Activated naive CD4-positive, alpha-beta T cell (primary cell): ENCODE measurements at places on chromosomes 1 and 21.
A peak's percentile ranks its signal among the peaks of the same experiment; 100 is the strongest.

DNA sequence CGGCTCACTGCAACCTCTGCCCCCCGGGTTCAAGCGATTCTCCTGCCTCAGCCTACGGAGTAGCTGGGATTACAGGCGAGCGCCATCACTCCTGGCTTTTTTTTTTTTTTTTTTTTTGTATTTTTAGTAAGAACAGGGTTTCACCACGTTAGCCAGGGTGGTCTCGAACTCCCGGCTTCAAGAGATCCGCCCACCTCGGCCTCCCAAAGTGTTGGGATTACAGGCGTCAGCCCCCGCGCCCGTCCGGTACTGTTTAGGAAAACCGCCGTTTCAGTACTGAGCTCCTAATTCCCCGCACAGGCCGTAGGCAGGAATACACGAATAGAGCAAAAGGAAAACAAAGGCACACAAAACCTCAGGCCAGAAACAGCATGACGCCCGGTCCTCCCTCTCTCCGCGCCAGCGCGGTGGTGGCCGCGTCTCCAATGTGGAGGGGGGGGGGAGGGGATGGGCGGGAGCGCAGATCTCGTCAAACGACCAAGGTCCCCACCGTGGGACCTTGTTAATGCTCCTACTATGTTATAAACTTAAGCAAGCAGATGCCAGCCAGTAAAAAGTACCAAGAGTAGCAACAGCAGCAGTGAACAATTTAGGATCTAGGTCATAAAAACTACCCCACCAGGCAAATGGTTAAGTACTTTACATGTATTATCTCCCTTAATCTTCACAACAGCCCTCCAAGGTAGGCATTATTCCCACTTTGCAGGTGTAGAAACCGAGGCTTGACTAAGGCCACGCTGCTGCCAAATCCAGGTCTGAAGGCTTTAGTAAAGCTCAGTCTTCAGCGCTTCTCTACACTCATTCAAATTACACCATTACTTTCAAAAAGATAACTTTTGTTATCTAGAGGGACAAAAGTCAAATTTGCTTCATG is 648 bp upstream of the ADAR start:
- DNase-seq, result peak; percentile 27

- no peak for DNase-seq
Measured at GRCh38 chr1:1178794-1179331, 5.2 kb downstream of the TTLL10 start.

DNA sequence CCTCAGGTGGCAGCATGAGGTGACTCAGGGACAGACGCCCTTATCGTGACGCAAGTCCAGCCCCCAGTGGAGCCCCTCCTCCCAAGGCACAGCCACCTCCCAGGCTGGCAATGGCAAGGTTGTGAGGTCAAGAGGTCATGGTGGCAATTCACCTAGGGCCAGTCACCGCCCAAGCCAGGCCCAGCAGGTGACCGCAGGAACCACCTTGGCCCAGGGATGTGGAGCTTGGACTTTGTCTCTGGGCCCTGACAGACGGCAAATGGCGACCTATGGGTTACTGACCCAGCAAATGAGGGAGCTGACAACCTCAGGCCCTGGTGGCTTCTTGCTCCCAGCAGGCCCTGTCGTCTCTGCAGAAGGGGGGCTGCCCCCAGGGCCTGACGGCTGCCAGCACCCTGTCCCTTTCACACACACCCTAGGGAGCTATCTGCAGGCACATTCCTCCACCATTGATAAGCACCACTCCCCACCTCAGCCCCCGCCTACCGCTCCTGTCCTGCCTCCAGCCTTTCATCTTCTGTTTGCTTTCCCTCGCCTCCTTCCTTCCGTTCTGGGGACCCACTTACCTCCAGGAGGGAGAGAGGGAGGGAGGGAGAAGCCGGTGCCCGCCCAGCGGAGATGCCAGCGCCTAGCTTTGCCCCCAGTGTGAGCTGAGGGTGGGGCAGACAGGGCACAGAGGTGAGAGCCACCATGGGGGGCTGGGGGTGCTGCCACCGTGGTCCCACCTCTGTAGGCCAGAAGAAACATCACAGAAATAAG is 12.1 kb downstream of the EPHA2 start:
- no peak for DNase-seq

GRCh38 chr1:154768456-154769125 is 101.5 kb downstream of the KCNN3 start:
- no peak for DNase-seq

- no peak for DNase-seq
Measured at GRCh38 chr1:109434484-109434883, 8.2 kb upstream of the PSMA5 start.

- DNase-seq, result no peak
Measured at GRCh38 chr1:228234921-228235320, 27.1 kb downstream of the OBSCN start.

- DNase-seq, result no peak
Measured at GRCh38 chr1:245566134-245566533, 411.3 kb downstream of the KIF26B start.

- DNase-seq, result no peak
Measured at GRCh38 chr1:63969441-63969901, 195.7 kb downstream of the ROR1 start.

- no peak for DNase-seq
Measured at GRCh38 chr21:28928578-28929420, 63.9 kb downstream of the LTN1 start.

DNA sequence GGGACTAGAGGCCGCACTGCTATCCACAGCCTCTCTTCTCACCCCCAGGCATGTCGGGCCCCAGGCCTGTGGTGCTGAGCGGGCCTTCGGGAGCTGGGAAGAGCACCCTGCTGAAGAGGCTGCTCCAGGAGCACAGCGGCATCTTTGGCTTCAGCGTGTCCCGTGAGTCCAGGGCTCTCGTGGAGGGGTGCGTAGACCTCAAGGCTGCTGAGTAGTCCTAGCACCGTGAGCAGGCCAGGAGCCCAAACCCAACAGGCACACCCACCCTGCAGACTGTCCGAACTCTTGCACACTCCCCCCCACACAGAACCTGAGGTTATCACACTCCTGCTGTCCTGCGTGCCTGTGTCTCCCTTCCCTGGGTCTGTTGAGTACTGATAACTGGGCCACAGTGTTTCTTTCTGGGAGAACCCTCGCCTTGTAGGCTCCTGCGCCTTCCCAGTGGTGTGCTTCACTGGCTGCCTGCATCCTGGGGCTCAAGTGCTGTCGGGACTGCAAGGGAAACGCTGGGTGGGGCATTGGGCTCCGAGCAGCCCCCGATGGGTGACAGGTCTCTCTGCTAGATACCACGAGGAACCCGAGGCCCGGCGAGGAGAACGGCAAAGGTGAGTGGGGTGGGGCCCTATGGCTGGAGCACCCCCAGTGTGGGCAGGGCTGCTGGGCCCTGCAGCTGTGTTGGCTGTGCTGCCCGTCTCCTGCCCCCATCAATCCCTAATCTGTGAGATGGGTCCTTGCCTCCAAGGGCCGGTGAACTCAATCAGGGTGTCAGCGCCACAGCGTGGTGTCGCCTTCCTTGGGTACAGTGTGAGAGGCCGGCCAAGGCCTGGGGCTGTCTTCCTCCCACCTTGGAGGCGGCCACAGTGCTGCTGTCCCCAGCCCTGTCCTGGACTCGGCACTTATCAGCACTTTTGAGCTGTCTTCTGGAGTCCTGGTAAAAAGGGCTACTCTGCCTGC is 4.0 kb upstream of the GJC2 start:
- DNase-seq, result no peak

DNA sequence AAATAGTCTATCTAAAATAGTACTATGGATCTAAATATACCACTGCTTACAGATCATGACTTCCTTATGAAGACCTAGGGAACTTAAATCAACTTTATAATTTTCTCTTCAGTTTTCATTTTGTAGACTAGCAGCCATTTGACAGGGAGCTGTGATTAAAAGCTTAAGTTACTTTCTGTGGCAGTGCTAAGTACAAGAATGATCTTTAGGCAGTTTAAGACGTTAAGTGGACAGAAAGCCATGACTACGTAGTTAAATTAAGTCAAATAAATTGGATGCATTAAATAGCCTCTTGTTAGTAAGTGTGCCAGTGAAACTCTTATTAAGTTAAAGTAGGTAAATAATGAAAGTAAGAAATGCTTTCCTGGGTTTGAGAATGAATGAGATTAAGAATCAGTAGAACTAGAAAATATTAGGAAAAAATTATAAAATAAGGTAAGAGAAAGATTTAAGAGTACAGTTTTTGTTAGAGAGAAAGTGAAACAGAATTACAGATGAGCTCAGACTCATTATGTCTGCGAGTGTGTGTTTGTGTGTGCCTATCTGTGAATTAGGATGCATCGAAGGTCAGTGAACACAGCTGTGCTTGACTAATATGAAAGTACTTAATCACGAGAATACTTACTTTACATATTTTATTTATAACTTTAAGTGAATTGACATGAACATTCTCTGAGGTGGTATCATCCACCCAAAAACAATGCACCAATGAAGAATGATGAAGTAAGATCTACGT is 336.9 kb downstream of the KCNT2 start:
- no peak for DNase-seq

DNA sequence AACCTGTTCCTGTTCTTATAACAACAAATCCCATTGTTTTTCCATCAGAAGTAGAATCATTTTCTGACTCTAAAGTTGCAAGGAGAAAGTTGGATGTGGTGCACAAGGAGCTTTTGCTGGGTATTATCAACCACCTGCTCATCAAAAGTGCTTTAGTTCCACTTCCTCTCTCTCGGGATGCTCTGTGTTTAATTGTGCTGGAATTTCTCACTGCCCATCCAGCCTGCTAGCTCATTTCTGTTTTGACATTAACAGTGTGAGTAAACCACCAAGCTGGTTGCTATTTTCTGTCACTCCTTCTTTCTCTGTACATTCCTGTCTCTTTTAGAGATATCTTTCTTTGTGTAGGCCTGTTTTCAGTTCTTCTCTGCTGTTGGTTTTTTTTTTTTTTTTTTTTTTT is 6.0 kb downstream of the KDM4A start:
- DNase-seq, result no peak

DNA sequence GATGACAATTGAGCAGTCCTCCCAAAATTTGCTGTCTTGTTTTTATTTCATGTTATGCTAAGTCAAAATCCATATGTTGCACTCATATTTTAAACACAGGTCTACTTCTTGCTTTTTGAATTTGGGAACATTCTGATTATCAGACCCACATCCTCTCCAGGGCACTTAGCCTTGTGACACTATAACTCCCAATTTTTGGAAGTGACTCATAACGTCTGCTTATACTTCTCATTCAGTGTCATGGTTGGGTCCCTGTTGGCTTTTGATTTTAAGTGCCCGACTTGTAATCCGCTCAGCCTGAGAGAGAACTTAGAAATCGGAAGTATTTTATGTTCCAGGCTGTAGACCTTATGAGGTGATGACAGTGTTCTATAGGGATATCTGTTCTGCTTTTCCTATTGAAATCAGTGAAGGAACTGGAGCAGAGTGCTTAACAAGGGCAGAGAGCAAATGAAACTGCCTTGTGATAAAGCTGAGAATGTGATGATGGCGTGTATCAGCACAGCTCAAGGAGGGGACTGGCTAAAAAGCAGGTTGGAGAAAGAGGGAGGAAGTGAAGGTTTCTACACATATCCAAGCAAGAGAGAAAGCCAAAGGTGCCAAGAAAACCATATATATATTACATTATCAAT is 136.0 kb downstream of the HLX start:
- no peak for DNase-seq

DNA sequence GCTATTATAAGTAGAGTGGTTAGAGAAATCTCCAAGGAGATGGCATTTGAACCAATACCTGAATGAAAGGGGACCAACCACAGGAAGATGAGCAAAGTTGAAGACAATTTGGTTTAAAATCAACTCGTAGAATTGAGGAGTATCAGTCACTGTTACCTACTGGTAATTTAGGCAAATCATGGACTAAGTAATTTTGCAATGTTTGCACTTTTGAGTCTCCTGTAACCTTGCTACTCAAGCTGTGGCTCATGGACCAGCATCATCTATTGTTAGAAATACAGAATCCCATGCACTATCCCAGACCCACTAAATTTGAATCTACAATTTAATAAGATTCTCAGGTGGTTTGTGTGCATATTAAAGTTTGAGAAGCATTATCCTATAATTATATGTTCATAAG is 21.8 kb downstream of the RWDD3 start:
- DNase-seq, result no peak

DNA sequence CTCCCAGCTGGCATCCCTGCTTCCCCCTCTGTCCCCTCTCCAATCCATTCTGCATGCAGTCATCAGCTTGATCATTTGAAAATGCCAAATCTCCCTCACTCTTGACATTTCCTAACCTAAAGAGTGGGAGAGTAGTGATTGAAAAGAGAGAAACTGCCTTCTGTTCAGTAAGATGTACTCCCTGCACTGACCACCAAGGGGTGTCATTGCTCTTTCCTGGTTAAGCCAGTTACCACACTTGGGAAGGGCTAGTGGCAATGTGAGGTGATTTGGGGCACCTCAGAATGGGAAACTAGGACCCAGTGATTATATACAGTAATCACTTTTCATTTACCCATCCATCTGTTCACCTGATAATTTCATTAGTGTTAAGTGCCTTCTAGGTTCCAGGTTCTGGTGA is 6.9 kb upstream of the TMEM269 start:
- DNase-seq, result no peak

DNA sequence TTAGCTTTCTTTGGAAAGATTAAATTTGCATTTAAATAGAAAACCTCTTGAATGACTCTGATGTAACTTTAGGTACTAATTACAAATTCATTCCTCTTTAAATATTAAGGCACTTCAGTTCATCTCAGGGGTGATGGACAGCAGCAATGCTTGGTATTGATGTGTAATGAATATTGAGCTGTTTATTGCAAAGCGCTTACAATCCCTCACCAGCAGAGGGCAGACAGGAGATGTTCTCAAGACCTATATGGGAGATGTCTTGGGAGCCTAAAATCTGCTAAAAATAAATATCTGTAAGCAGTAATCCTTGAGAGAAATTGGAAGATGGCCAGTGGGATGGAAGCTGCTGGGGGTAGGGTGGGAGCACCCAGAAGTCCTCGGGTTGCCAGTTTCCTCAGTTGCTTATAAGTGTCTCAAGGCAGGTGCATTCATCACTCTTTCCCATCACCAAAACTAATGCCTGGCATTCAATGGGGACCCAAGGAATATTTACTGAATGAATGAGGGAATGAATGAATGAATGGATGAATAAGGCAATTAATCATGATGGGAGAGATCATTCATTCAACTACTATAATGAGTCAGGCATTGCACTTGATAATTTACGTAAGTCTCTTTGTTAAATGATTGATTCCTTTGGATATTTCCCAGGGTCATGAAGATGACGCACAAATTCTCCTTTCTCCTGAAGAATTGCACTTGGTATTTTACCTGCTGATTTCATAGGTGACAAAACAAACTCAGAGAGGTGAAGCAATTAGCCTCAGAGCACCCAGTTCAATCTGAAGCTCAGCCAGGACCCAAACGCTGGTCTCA is 2.3 kb downstream of the KLHDC8A start:
- DNase-seq, result peak; percentile 22

- DNase-seq, result no peak
Measured at GRCh38 chr21:35824136-35824535, 236.2 kb downstream of the SETD4 start.

DNA sequence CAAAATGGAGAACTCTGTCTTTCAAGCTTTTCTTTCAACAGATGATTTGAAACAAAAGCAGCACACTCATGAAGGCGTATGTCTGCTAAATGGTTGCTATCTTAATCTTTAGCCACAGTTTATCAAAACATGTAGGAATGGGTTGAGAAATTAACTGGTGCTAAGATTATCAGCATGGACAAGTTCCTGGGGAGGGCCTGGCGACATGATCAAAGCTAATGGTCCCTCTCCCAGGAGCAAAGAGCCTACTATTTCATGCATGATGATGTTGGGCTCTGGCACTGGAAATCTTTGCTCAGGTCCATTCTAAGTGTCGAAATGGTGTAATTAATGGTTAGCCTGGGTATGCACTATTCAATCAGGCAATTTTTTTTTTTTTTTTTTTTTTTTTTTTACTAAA is 91.7 kb downstream of the SLC45A1 start:
- DNase-seq, result no peak

GRCh38 chr1:245585252-245585959 is 430.6 kb downstream of the KIF26B start:
- no peak for DNase-seq
